ENCODE measurements at places on chromosomes 12 and 14.

DNA sequence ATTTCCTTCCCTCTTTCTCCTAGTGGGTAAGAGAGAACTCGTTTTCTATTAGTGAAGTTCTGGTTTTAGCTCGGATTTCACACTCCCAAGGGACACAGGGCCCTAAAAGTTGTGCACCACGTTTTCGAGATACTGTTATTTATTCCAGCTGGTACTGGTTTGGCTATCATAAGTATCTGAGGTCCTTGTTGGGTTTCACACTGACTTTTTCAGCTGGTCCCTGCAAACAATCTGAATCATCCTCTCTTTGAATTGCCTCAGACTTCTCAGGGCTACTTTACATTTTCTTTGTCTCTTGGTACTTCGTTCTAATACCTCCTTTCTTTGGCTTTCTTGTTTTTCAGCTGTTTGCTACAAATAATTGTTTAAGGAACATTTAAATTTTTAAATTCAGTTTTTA is 75.7 kb downstream of the SCN8A start:
- no peak for DNase-seq

GRCh38 chr14:50062438-50063085 is 53.8 kb downstream of the VCPKMT start:
- DNase-seq, result peak; percentile 67

GRCh38 chr12:31732926-31733548 is 4.2 kb upstream of the AMN1 start:
- DNase-seq, result no peak

DNA sequence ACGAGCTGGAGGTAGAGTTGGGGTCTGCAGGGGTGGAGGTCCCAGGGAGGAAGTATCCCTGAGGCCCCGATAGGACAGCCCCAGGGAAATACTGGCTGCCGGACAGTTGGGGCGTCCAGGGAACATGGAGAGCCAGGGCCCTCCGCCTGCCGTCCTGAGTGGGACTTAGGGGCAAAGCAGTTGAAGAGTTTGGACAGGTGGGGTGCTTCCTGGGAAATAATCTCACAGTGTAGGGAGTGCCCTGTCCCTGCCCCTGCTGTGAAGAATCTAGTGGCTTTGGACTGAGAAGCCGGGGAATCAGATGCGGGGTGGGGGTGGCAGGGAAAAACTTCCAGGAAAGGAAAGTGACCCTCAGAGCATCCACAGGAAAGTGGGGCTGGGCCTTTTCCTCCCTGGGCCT is 9.8 kb upstream of the HHIPL1 start:
- DNase-seq, result no peak

DNA sequence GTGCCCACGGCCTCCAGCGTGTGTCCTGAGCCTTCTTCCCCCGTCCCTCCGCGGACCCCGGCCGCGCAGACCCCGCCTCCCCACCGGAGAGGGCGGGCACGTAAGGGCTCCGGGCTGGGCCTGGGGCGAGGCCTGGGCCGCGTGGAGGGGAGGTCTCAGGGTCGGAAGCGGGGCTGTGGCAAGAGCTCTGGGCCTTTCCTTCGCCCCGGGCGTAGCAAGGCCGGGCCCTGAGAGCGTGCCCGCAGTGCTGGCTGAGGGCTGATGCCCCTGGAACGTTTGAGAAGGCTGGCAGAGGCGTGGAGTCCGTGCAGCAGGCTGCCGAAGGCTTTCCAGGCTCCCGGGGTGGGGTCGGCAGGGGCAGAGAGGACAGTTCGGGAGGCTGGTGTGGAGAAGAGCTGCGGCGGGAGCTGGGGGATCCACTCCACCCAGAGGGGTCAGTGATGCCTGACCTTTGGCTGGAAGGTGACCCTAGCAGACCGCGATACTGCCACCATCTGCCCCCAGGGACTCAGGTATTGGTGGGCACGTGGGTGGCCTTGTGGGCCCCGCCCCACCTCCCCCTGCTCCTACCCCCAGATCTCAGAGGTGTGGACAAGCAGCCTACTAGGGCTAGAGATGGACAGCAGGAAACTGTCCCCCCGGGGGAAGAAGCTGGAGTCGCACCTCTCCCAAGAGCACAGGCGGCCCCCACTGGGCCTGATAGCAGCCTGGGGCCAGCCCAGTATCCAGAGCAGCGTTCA is 558 bp downstream of the TEX22 start:
- DNase-seq, result no peak

- no peak for DNase-seq
Observed at GRCh38 chr14:105155681-105156413, 12.7 kb downstream of the JAG2 start.
